Muscle of leg (tissue), 16 donors: ENCODE measurements at places on chromosomes 6 and 20. TPM values are rescaled to one million over a fixed set of nuclear protein-coding genes. Genes with fewer than 3 reads are reported as not detected.

The SLC17A3 gene
- total RNA-seq, result not detected

The ADAM33 gene
- 52.8 TPM for total RNA-seq

The BNIP5 gene
- 0.04 TPM for total RNA-seq

The MEP1A gene
- not detected for total RNA-seq

The ZC2HC1B gene
- 0.53 TPM for total RNA-seq

The PPP1R16B gene
- total RNA-seq, result 5.5 TPM

The SAMD5 gene
- 2.2 TPM for total RNA-seq

The ABHD16B gene
- not detected for total RNA-seq

The HTR1B gene
- total RNA-seq, result 0.04 TPM

The MICAL1 gene
- total RNA-seq, result 36.9 TPM

The RFX6 gene
- not detected for total RNA-seq

The GSTA2 gene
- total RNA-seq, result not detected

The TFAP2A gene
- total RNA-seq, result 0.13 TPM

The SLC23A2 gene
- 9.3 TPM for total RNA-seq

The WFDC13 gene
- total RNA-seq, result not detected

The VNN1 gene
- total RNA-seq, result 0.13 TPM

The INSM1 gene
- total RNA-seq, result 0.04 TPM

The HLA-DPA1 gene
- total RNA-seq, result 18.6 TPM
